ENCODE measurements at places on chromosomes 5 and 9. TPM values are rescaled to one million over a fixed set of nuclear protein-coding genes. Genes with fewer than 3 reads are reported as not detected.

DNA sequence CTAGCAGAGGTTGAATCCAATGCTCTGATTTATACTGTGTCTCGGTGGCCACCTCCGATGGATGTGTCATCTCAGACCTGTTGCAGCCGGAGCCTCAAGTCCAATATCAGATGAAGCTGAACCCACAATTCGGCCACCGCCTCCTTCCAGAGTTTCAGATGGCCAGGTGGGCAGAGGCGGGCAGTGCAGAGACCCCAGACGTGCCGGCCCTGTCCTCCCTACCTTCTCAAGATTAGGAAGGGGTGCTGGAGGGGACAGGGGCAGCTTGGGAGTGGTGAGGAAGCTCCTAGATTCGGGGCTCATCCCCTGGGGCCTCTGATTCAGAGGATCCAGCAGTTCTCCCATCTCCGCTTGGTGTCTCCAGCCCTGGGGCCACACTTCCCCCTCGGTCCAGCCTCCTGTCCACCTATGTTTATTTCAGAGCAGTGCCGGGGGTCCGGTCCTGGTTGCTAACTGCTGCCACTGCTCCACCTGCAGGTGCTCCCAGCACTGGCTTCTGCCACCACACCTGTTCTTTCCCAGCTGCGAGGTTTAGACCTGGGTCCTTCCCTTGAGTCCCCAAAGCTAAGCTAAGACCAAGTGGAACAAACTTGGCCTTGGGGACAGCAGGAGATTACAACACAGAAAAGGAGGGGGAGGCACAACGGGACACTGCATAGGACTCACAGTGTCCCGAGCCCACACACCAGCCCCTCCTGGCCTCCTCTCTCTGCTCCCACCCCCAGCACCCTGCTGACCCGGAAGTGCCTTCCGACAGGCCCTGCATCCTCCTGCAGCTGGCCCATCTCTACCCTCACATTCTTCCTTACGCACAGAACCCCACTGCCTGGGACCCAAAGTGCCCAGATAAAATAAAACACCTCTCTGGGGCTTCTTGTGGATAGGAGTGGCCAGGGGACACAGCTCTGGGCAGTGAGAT, 81.6 kb downstream of the NTNG2 start:
- no peak for DNase-seq

DNA sequence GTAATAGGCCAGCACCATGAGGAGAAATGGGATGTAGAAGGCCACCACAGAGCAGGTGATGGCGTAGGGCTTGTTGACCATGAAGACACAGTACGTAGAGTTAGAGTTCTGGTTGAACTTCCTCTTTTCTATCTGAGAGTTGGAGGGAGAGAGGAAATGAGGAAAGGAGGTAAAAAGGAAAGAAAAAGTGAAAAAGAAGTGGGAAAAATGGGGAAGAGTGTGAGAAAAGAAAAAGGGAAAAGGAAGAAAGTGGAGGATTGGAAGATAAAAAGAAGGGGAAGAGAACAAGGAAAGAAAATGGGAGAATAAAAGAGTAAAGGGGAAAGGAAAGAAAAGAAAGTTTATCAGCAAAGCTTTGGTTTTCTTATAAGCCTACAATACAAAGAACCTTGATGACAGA, 126.1 kb downstream of the FBXO38 start:
- no peak for DNase-seq

DNA sequence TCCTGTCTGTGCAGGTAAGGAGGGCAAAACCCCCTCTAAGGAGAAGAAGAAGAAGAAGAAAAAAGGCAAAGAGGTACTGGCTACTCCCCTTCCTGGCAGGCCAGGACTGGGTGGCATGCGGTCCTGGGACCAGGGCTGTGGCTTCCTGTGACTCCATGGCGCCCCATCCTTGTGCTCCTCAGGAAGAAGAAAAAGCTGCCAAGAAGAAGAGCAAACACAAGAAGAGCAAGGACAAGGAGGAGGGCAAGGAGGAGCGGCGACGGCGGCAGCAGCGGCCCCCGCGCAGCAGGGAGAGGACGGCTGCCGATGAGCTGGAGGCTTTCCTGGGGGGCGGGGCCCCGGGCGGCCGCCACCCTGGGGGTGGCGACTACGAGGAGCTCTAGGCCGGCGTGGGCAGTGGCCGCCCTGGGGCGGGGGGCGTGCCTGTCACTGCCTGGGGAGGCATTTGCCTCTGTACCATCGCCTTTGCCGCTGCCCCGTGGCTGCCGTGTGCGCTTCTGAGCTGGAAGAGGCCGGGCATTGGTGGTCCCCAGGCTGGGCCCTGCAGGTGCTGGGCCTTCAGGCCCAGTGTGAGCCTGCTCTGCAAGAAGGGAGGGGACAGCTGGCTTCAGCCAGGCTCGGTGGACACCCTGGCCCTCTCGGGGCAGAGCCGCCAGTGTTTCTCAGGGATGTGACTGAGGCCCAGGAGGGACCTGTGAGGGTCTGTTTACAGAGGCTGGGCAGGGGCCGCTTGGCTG, 2.0 kb upstream of the AJM1 start:
- no peak for DNase-seq

DNA sequence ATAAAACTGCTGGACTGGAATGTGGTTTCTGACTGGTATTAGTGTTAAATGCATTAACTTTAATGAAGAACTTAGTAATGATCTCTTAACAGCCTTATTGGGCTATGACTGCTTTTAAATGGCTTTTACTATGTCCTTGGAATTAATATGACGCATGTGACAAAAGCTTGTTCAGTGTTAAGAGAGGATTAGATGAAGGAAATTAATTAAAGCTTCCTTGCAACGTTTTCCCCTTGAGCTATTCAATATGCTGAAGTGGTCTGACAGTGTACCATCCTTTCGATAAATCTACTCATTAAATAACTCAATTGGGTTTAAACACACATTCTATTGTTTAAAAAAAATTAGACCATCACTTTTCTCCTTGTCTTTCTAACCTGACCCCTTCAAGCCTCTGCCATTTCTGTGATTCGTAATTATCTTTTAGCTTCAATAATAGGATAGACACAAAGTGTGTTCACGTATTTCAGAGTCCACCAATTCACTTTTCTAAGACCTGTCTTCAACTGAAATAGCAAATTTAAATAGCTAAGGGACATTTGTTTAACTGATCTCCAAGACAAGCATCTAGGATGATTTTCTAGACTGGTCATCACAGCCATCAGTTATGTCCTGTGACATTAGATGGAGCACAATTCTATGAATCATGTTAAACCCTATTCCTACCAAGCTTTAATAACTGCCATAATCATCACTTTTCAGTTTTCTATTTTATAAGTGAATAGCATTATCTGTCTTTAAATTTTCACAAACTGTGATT, 1258.0 kb upstream of the CDH9 start:
- DNase-seq: no peak

- DNase-seq: no peak
Observed at GRCh38 chr5:107134931-107135330, 535.8 kb downstream of the EFNA5 start.

The PCDHB8 gene
- total RNA-seq: 1.6 TPM
